ENCODE measurements at places on chromosomes 13 and 19.

DNA sequence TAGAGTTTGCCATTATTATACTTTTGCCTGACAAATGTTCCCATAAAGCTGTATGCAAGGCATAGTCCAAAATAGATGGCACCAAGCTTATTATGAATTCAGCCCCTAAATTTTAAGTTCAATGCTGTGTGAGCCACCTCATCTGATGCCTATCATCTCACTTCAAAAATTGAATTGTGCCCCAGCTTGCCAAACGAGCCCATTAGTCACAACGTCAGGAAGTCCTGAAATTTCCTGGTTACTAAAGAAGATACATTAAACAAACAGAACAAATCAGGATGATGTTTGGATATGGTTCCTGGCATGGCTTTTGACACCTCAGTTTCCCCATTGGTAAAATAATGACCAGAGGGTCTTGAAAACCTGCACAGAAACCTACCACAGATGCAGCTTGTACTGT, 147.5 kb upstream of the SOX21 start:
- DNase-seq, result no peak

- DNase-seq, result no peak
These were observed 104.3 kb upstream of the FRY start for GRCh38 chr13:31927219-31927653.

GRCh38 chr13:27023385-27024073, 148.1 kb downstream of the USP12 start:
- no peak for DNase-seq

DNA sequence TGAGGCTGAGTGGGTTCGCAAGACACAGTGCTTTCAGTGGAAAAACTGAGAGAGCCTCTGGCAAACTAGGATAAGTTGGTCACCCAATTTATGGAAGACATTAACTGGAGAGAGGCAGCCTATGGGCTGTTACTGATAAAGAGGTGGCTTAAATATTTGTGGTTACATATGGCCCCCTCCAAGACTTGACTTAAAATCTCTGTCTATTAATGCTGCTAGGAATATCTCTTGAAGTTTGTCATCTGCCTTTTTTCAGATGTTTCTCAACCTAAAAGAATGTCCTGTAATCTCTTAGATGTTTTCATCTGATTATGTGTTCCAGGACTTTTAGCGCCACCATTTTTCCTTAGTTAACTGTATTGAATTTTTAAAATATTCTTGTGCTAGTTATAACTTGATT, 54.6 kb downstream of the NAA16 start:
- no peak for DNase-seq

GRCh38 chr13:111610879-111611278, 290.4 kb downstream of the TEX29 start:
- no peak for DNase-seq

DNA sequence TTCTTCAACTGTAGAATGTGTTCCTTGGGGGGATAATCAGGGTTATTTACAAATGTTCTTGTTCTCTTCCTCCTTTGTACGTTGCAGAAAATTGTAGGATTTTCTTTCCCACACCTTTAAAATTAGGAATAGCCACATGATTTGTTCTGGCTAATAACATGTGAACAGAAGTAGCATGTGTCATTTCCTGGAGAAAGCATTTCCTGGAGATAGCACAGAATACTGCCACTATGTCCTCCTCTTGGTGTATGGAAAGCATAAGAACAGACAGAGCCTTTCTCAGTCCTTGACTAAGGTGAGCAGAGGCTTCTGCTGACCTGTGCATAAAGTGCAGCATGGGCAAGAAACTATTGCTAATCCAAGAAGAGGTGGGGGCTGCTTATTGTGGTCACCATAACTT, 101.8 kb downstream of the FAM216B start:
- no peak for DNase-seq

- DNase-seq, result no peak
These were observed 965 bp upstream of the EIF3G start for GRCh38 chr19:10120538-10121189.

GRCh38 chr13:113796964-113797676, 38.1 kb downstream of the TMEM255B start:
- no peak for DNase-seq

DNA sequence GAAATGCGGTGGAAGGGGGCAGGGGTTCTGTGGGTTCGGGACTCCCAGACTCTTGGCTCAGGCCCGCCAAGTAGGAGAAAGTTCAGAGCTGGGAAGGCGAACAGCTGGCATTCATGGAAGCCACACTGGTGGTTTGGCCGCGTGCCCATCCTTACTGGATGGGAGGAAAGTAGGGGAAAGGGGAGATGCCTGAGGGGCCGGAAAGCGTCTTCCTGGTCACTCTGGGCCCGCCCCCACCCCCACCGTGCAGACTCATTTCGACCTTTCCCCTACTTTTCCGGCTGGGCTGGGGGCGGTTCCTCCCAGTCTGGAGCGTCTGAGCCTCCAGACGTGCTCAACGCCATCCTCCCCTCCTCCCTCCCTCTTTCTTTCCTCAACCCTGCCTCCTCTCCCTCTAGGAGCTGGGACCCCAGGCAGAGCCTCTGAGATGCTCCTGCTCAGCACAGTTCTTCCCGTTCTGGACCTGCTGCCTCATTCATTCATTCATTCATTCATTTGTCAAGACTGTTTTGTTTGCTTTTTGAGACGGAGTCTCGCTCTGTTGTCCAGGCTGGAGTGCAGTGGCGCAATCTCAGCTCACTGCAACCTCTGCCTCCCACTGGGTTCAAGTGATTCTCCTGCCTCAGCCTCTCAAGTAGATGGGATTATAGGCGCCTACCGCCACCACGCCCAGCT, 3.5 kb downstream of the ANGPTL4 start:
- no peak for DNase-seq

GRCh38 chr13:100536643-100537180, 51.9 kb downstream of the GGACT start:
- no peak for DNase-seq

DNA sequence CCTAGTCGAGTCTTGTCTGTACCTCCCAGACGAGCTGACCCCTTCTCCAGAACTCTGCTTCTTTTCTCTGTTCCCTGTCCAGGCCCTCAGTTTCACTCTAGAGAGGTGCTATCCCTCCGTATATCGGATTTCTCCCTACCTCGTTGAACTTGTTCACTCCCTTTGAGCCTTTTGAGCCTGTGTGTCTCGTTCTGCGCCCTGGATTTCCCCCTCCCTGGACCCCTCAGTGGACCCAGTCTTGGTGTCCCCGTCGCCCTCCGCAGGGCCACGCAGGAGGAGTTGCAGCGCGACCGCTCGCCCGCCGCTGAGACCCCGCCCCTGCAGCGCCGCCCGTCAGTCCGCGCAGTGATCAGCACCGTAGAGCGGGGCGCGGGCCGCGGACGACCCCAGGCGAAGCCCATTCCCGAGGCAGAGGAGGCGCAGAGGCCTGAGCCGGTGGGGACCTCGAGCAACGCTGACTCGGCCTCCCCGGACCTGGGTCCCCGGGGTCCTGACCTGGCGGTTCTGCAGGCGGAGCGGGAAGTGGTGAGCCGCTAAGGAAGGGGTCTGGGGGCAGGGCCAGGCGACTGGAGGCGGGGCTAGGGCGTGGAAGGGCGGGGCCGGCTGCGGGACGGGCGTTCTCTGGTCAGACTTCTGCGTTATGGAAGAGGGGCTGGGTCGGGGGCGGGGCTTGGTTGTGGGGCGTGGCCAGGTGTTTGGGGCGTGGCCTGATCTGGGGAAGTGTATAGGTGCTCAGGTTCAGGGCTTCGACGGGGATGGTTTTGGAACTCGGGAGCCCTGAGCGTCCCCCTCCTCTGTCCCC, 5.5 kb downstream of the EPS8L1 start:
- DNase-seq, result peak; percentile 79

- DNase-seq, result no peak
These were observed 15.7 kb downstream of the ZNF846 start for GRCh38 chr19:9752701-9753443.

DNA sequence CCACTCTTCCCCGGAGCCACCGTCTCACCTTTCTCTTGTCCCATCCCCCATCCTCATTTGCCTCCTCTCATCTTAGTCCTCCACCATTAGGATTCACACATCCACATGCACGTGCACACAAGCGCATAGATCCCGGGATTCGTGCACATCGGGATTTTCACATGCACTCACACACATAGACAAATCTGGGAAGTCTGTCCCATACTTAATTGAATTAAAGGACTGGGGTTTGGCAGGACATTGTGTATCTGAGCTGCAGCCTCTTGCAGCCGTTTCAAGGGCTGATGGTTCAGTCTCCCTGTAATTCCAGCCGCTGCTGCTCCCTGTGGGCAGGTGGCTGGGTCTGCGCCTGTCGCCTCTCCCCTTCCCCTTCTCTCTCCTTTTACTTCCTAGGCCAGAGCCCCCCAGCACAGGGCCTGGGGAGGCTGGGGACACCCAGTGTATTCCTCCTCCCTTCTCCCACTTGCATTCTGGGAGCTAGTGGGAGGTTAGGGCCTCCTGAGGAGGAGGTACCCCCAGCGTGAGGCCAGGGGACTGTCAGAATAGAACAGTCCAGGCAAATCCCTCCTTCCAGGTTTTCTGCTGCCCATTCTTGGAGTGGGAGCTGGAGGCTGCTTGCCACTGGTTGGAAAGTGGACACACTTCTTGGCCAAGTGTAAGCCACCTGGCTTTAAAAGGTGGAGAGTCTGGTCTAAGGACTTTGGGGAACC, 43.6 kb downstream of the LYL1 start:
- no peak for DNase-seq

DNA sequence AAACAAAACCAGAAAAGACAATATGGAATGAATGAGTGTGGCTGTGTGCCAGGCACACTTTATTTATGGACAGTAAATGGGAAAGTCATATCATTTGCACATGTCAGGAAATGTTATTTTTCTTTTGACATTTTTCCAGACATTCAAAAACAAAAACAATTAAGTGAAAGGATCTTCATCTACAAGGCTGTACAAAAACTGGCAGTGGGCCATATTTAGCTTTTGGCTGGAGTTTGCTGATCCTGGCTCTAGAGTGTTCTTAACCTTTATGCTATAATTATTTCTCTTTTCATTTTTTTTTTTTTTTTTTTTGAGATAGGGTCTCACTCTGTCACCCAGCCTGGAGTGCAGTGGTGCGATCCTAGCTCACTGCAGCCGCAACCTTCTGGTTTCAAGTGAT, 6.5 kb upstream of the TNFSF9 start:
- DNase-seq, result no peak

- no peak for DNase-seq
These were observed 150.4 kb downstream of the PDS5B start for GRCh38 chr13:32736648-32737047.

DNA sequence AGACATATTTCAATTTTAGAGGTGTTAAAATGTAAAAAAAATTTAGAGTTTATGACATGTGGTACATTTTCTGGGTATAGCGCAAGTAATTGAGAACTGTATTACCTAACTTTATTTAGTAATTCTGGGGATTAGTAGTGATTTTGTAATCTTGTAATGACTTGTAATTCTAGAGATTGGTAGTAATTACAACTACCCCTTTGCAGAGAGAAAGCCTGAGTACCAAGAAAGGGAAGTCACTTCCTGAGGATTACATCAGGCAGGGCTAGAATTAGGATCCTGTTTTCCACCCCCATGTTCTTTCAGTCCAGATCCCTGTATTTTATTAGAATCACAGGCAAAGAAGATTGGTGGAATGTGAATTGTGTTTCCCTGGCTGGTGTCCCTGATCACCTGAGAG, 274.9 kb downstream of the KCNRG start:
- no peak for DNase-seq

DNA sequence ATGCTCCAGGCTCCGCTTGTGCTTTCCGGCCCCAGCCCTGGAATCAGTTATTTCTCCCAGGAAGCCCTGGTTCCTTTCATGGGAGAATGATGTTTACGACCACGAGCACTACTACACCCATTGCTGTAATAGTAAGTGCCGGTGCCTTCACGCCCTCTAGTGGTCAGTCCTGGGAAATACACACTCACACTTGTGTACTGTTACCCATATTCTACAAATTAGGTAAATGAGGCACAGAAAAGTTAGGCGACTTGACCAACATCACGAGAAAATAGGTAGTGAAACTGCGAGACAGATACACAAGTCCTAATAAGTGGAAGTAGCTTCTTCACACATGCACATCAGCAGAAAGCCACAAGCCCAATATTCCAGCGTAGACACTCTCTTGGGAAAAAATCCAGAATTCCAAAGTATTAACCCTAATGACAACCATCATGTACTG, 21.7 kb downstream of the CEACAM21 start:
- DNase-seq, result peak; percentile 55

DNA sequence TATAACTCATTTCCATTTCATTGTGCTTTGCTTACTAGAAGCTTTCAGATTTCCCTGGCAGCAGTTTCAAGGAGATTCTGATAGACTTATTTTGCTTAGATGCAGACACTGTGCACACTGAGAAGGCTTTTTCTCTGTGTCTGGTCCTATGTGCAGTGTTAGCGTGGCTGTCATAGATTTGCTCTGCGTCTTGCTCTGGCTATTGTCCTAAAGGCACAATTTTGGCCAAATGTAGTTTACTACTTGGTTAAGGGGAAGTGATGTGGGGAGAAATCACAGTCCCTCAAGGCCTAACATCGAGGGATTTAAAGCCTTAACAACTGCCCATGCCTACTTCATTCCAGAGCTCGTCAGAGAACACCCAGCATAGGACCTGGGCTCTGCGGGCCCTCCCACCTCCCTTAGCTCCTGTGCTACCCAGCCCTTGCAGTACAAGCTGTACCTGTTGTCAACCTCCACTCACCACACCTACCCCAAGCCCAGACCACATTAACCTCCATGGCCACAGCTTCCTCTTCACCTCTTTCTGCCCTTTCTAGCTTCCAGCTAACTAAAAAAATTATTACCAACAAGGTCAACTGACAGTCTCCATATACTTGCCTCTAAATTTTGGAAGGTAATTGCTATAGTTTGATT, 38.9 kb upstream of the KATNAL1 start:
- peak; percentile 50 for DNase-seq

GRCh38 chr19:1907563-1908363, 2.6 kb downstream of the ADAT3 start:
- DNase-seq, result no peak
